Stimulated activated CD8-positive, alpha-beta memory T cell treated with anti-CD3 and anti-CD28 coated beads, Interleukin-7, amount 100 ng/mL, for 4 hours (primary cell): ENCODE measurements at places on chromosomes 5 and 9.

- DNase-seq, result no peak
Measured at GRCh38 chr5:118705959-118706667, 282.2 kb downstream of the DTWD2 start.

GRCh38 chr5:158852622-158853021 is 247.1 kb downstream of the EBF1 start:
- no peak for DNase-seq

GRCh38 chr5:158563760-158564390 is 535.8 kb downstream of the EBF1 start:
- no peak for DNase-seq

DNA sequence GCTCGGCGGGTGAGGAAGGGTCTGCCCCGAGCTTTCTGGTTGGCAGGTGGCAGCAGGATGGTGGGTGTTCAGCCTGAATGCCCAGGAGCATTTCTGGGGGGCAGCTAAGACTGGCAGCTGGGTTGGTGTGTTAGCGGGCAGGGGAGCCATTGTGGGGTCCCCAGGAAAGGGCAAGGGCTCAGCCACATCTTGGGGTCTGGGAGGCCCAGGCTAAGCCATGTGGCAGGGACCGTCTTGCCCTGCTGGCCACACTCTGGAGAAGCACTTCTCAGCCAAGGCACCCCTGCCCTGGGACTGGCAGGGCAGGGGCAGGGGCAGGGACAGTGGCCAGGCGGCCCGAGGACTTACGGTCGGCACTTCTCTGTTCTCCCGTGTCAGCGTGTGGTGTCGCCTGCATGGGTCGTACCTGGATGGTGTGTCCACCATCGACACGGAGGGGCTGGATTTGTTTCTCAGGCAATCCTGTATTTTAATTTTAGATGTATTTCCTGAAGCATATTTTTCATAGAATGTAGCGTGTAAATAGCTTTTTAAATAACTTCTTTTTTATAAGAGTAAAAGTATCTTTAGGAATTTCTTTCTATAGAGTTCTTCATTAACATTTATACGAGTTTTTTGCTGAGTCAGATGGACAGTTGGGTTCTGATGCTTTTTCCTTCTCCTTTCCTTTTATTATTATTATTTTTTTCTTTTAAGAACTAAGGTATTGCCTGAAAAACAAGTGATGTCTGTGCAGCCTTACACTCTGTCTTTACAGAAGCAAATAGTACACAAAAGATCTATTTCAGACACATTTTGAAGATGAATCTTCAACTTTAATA is 102.0 kb downstream of the PHF2 start:
- DNase-seq, result no peak

DNA sequence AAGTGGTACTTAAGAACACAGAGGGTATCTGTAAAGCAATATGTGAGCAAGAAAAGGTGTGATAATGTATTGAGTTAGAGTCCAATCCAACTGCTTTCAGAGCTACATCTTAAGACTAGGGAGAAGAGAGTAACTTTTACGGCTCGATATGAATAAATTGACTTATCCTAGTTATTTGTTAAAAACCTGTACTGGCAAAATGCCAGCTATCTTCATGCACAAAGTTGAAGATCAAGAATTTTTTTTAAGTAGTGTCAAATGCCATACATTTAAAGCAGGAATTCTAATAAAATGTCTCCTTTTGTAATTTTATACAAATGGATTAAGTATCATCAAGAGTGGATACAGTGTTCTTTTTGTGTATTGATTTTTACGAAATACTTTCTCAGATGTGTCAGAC is 305.2 kb downstream of the KIAA0825 start:
- DNase-seq, result no peak

GRCh38 chr9:93597142-93597706 is 20.8 kb downstream of the PHF2 start:
- DNase-seq, result no peak

GRCh38 chr5:132012371-132013005 is 1.0 kb upstream of the ACSL6 start:
- DNase-seq, result no peak

DNA sequence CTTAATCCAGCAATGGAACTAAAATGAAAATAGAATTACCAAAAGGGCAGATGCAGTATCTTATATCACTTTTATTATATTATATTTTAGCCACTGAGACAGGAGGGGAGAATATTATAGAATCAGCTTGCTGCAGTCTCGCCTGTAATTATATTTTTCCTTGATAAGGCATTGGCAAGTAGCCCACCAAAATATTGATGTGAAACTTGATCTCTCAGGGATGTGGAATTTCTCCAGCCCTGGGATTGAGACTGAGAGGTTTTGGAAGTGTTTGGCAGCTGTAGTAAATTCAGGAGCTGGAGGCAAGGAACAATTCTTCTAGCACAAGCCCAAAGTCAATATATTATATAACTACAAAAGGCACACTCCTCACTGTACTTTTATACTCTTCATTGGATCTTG is 142.1 kb upstream of the ADAMTSL1 start:
- DNase-seq, result no peak

- no peak for DNase-seq
Measured at GRCh38 chr5:38319491-38319890, 61.1 kb downstream of the EGFLAM start.

GRCh38 chr9:114921171-114921570 is 9.2 kb downstream of the TNFSF8 start:
- DNase-seq, result no peak

- no peak for DNase-seq
Measured at GRCh38 chr9:112020680-112021596, 124.3 kb downstream of the UGCG start.

GRCh38 chr9:95609426-95609825 is 92.7 kb upstream of the PTCH1 start:
- no peak for DNase-seq

DNA sequence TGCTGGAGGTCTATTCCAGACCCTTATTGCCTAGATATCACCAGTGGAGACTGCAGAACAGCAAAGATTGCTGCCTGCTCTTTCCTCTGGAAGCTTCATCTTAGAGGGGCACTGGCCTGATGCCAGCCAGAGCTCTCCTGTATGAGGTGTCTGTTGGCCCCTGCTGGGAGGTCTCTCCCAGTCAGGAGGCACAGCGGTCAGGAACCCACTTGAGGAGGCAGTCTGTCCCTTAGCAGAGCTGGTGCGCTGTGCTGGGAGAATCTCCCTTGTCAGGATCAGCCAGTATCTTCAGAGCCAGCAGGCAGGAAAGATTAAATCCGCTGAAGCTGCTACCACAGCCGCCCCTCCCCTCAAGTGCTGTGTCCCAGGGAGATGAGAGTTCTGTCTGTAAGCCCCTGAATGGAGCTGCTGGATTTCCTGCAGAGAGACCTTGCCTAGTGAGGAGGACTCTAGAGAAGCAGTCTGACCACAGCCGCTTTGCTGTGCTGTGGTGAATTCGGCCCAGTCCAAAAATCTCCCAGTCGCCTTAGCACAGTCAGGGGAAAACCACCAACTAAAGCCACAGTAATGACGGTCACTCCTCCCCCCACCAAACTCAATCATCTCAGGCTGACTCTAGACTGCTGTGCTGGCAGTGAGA is 124.1 kb downstream of the JAKMIP2 start:
- DNase-seq, result no peak

GRCh38 chr9:14730461-14730898 is 7.9 kb upstream of the CER1 start:
- DNase-seq, result no peak
